ENCODE measurements at places on chromosomes 5 and 9.

DNA sequence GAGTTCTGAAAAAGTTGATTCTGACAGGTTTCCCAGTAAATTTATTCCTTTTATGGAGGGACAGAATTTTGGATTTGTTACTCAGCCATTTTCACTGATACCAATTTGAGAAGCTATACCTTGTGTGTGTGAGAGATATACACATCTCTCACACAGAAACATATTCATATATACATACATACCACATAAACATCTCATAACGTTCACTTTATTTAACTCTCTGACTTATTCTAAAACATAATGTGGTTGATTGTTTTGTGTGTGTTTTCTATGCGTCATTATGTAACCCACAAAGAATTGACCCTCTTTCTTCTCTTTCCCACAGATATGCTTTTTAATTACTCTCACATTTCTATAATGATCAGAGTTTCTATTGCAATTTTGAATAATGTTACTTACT lies 570.8 kb upstream of the TLE4 start:
- no peak for DNase-seq

DNA sequence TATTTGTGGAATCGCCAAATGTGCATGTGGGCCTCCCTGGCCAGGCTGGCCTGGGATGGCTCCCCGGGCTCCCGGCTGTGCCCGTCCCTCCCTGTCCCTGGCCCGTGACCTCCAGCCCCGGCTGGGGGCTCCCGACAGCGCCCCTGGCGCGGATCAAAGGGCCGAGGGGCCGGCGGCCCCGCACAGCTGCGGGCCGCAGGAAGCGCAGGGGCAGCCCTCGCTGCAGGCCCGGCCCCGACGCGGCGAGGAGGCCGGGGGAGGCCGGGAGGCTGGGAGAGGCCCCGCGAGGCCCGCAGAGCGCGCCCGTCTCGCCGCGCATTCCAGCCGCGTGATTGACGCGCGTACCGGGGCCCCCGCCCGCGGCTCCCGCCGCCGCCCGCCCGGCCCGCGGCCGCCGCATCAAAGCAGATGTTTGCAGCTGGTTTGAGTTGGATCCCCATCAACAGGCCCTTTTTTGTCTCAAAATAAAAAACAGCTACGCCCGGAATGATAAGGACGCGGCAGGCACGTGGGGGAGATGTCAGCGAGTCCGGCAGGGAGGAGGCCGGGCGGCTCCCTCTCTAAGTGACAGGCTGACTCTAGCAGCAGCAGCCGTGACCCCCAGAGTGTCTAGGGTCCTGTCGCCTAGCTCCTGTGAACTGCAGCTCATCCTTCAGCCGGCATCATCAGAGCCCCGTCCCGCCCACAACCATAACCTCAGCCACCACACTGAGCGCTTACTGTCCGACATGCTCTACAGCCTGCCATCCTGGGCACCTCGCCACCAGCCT lies 69.4 kb downstream of the LMX1B start:
- DNase-seq = no peak

GRCh38 chr9:133160742-133161546 lies 2.8 kb downstream of the GBGT1 start:
- DNase-seq = peak; percentile 34

DNA sequence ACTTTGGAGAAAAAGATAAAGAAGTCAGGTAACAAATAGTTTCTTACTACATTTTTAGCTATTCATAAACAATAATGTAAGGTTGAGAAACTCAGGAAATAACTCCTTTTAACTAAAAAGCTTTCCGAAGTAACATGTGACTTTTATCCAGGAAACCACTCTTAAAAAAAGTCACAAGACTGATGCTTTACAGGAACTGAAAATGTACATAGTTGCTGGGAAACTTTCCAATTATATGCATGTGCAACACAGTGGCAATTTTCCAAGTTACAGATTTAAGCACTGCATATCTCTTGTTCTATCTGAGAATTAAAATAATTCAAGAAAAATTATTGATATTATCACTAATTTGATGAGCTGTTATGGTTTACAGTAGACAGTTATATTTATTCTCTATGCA lies 105.2 kb downstream of the CDH10 start:
- DNase-seq = no peak

DNA sequence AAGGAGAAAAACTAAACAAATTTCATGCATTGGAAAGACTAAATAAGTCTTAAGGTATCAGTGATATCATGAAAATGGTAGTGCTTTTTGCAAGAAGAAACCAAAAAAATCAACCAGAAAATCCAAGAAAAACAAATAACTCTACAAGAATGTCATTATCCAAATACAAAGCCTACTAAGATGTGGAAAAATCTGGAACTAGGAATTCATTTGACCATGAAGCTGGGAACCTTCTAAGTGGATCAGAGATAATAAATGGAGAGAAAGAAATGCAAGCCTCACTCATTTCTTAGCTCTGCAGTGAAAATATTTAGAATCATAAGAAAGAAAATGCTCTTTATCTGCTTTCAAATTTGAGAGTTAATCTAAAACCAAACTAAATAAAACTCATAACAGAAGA lies 51.3 kb downstream of the RASEF start:
- DNase-seq = no peak

DNA sequence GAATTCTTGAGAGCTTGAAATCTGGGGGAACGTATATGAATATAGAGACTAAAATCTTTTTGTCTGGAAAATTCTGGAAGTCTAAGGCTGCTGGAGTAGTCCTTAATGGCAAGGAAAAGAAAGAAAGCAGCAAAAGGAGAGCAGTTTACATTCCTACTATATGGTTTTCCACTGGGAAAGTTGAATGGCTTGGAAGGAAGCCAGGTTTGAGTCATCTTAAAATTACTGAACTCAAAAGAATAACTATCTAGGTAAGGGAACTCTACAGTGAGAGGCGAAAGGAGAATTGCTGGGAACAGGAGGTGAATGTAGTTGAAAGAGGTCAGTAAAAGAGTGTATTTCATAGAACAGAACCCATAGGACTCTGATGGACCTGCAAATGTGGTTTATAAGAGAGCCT lies 258.1 kb upstream of the EDIL3 start:
- DNase-seq = no peak

- DNase-seq = no peak
Measured at GRCh38 chr9:4732890-4733289, 8.1 kb downstream of the AK3 start.

DNA sequence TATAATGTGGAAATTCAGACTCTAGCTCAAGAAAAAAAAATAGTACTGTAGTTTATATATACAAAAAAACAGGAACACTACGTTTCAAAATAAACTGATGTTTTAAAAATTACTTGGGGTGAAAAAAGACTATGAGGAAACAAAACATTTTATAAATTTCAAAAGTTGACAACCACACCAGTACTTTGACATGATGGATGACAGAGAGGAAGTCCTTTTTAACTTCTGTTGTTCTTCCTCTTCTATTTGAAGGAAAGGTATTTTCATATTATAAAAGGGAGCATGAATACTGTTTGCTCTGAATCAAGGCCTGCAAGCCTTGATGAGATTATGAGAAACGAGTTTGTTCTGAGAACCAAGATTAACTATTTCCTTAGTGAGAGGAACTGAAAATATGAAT lies 456.9 kb downstream of the TAF11L14 start:
- no peak for DNase-seq

Data from NCI-H2171 (cell line).